GM23248 (cell line): ENCODE measurements at places on chromosomes 13 and 19. TPM values are rescaled to one million over a fixed set of nuclear protein-coding genes. Genes with fewer than 3 reads are reported as not detected.

GRCh38 chr13:108005231-108005630, 210.1 kb downstream of the LIG4 start:
- no peak for DNase-seq

GRCh38 chr19:7161292-7161691, 91.8 kb downstream of the ZNF557 start:
- DNase-seq, result no peak

C19orf67 gene
- not detected in 2 replicates for total RNA-seq

SEMA6B gene
- not detected in 2 replicates for total RNA-seq

INSL3 gene
- total RNA-seq, result not detected in 2 replicates

DNA sequence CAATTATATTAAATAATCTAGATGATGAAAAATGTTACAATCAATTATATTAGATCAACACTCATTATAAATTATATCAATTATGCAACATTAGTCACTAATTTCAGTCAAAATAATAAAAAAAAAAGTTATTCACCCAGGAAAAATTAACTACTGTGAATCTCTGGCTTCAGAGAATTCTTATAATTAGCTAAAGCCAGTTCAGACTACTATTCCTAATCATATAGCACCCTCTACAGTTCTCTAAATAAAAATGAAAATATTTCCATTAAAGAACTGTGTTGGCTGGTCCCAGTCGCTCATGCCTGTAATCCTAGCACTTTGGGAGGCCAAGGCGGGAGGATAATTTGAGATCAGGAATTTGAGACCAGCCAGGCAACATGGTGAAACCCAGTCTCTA, 33.0 kb downstream of the XPO4 start:
- DNase-seq, result peak; percentile 40

GRCh38 chr19:54612428-54612827, 17.9 kb upstream of the LILRB1 start:
- no peak for DNase-seq

GRCh38 chr13:46076827-46077226, 24.3 kb upstream of the ZC3H13 start:
- DNase-seq, result no peak

DNA sequence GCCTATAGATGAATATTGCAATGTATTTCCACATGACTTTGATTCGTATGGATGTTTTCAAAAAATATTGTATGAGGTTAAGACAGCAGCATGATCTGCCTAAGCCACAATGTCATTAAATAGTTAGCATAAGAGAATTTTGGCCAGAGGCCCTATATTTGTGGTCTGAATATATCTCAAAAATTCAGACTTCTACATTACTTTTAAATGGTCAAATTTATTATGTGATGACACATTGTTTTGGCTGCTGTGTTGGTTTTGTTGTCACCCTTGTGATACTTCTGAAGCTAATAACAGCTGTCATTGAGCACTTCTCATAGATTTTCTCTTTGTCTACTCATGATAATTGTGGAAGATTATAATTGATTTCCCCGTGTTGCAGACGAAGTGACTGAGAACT, 288.2 kb downstream of the MYO16 start:
- DNase-seq, result peak; percentile 45

DNA sequence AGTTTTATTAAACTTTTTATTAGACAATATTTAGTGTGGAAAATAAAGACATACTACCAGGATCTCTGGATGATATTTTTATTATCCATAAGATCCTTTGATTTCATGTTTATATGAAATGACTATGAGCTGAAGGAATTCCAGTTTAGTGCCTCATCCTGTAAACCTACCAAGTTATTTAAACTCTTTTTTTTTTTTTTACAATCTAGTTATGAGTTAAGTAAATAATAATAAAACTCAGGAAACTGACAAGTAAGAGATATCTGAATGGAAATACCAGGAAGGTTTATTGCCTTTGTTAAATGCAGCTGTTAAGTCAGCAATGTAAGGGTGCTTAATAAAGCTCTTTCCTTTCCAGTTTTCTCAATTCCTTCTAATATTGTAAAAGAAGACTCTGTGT, 53.9 kb downstream of the RXFP2 start:
- peak; percentile 50 for DNase-seq

DNA sequence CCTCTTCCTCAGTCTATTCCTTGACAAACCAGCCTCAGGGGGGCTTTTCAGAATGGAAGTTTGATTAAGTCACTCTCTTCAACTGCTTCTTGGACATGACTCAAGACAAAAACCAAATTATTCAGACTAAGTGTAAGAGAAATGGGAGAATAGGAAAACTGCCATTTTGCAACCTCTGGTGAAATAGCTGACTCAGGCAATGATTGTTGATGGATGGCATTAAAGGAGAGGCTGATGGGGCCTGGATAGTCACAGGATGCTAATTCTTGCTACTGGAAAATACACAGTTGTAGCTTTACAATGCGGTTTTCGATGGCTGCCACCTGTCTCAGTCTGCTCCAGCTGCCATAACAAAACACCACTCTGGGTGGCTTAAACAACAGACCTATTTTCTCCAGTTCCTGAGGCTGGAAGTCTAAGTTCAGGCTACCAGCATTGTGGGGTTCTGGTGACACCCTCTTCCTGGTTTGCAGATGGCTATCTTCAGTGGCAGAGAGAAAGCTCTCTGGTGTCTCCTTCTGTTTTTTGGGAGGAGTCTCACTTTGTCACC, 6.1 kb downstream of the NOSIP start:
- peak; percentile 51 for DNase-seq

MEIOSIN gene
- total RNA-seq, result not detected in 2 replicates

IL17D gene
- total RNA-seq, result 0.54 TPM in 1 of 2 replicates, not detected in the other

GRCh38 chr19:34370983-34371382, 6.0 kb downstream of the GPI start:
- no peak for DNase-seq

SMIM44 gene
- total RNA-seq, result not detected in 2 replicates

- peak; percentile 80 for DNase-seq
Observed at GRCh38 chr19:46841458-46842083, 9.1 kb downstream of the AP2S1 start.

IGFL3 gene
- total RNA-seq, result not detected in 2 replicates

DNA sequence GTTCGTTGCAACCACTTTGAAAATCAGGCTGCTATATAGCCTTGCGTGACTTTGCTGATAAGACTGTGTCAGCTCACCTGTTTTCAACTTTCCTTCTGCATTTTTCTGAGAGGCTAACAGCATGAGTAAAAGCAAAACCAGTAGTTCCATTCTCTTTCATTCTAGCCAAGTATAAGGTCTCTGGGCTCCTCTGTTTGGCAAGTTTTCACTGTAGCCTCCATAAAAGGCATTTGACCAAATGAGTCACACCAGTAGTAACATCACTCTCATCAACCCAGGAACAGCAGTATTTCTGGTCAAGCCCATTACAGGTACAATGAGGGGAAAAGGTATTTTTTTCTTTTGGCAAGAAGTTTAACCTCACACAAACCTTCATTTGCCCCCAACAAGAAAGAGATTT, 1149.8 kb upstream of the MIR17HG start:
- DNase-seq, result peak; percentile 55

NLRP7 gene
- not detected in 2 replicates for total RNA-seq

CEACAM6 gene
- not detected in 2 replicates for total RNA-seq

- DNase-seq, result peak; percentile 69
Observed at GRCh38 chr13:33676045-33676989, 141.6 kb upstream of the RFC3 start.

S1PR5 gene
- 1.8 and 3.3 TPM in 2 replicates for total RNA-seq

- peak; percentile 79 for DNase-seq
Observed at GRCh38 chr19:46081928-46082727, 41.3 kb upstream of the IGFL4 start.

CCDC124 gene
- total RNA-seq, result 14.4 and 29.6 TPM in 2 replicates

DNA sequence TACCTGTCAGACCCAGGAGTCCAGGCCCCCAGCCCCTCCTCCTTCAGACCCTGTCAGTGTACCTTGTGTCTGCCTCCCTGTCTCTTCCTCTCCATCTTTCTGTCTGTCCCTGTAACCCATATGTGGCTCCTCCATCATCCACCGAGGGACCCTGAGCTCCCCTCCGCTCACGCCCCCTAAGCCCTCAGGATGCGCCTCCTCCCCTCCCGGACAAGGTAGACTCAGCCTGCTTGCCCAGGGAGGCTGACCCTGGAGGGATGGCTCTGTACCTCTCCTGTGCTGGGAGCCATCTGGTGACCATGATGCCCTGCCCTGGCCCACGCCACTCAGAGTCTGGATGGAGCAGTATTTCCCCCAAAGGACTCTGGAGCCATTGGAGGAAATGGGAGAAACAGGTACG, 1.0 kb upstream of the CAPN12 start:
- no peak for DNase-seq

- peak; percentile 72 for DNase-seq
Observed at GRCh38 chr19:7868671-7869452, 5.3 kb downstream of the PRR36 start.

CEACAM21 gene
- total RNA-seq, result not detected in 2 replicates

DNA sequence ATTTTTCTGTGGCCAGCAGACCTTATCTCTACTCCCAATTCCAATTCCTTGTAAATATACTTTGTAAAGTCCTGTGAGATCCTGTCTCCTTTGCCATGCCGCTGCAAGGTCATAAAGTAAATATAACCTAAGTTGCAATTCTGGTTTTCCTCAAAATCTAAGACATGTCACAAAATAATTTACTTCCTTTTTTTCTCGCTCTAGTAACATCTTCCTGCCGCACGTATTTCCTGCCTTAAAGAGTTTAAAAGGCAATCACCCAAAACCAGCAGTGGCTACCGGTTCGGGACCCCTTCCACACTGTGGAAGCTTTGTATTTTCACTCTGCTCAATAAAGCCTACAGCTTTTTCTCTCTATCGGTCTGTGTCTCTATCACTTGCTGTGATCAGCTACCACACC, 832.0 kb upstream of the SLITRK5 start:
- no peak for DNase-seq

DNA sequence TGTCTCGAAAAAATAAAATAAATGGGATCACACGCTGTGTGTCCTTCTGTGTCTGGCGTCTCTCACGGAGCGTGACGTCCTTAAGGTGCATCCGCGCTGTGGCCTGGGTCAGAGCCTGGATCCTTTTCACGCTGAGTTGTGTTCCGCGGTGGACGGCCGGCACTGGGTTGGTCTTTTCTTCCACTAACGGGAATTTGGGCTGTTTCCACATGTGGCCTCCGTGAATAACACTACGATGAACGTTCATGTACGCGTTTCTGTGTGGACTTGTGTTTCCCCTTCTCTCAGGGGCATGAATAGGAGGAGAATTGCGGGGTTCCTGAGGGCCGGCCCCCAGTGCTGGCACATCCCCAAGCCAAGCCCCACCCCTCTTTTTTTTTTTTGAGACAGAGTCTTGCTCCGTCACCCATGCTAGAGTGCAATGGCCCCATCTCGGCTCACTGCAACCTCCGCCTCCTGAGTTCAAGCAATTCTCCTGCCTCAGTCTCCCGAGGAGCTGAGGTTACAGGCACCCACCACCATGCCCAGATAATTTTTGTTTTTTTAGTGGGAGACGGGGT, 6.2 kb upstream of the PTBP1 start:
- no peak for DNase-seq

- no peak for DNase-seq
Observed at GRCh38 chr19:55601084-55601483, 996 bp downstream of the ZNF524 start.

DNA sequence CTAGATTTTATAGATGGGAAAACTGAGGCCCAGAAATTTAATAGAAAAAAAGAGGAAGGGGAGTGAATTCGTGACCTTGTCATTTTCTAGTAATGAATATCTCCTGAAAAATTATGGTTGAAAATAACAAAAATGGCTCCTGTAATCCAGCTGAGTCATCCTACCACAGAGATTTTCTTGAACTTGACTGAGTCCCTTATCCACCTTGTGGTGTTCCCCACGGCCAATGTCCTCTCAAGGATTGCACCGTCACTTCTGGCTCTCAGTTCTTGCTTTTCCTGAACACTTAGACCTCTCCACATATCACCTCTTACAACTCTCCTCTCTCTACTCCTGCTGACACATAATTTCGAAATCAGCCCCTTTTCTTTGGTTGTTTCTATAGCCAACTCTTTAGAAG, 1.2 kb upstream of the KATNAL1 start:
- peak; percentile 53 for DNase-seq

DNA sequence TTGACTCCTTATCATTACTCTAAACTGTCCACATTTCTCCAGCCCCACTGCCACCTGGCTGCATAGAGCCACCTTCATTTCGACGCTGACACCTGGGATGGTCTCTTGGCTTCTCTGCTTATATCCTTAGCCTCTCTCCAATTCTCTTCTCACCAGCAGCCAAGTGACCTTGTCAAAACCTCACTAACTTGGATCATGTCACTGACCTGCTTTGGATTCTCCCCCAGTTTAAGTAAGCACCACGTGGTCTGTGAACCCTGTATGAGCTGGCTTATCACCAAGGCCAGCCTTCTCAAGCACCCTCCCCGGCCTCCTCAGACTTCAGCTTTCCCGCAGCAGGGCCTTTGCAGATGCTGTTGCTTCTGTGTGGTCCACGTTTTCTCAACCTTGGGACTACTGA, 12.3 kb upstream of the GGACT start:
- no peak for DNase-seq

DNA sequence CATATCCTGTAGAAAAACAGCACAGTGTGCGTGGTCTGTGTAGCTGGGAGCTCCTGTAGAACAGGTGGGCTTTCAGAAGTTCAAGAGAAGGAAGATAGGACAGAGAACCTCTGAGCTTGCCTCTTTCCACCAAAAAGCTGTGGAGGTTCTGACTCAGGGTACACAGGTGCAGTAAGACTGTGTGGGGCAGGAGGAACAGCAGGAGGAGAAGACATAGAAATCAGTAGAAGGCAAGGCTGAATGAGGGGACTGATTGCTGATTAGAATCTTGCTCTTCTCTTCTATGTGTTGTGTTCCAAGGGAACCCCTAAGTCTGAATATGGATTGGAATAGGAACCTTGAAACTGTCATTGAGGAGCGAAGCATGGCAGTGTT, 122.7 kb downstream of the AKAP11 start:
- no peak for DNase-seq

- no peak for DNase-seq
Observed at GRCh38 chr13:35596321-35597030, 120.0 kb upstream of the MAB21L1 start.

DNA sequence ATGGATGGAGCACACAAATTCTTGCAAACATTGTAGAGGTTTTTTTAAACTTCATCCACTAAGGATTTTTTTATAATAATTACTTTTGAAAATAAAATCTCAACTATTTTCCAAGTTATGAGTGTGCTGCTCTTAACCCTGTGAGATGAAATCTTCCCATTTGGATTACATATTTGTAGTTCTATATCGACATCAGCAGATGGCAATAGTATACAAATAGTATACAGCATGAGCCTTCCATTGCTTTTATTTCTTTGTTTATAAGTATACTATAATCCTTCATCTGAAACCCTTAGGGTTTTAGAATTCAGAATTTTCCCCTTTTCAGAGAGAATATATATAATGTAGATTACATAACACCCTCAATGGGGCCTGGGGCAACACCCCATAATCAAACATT, 70.5 kb downstream of the GJA3 start:
- DNase-seq, result peak; percentile 38

- DNase-seq, result no peak
Observed at GRCh38 chr13:90838317-90838960, 509.0 kb upstream of the MIR17HG start.

MRI1 gene
- total RNA-seq, result 39.7 and 60.6 TPM in 2 replicates

CYP2F1 gene
- not detected in 2 replicates for total RNA-seq
